T-helper 17 cell (primary cell): ENCODE measurements at places on chromosomes 5 and 9. TPM values are rescaled to one million over a fixed set of nuclear protein-coding genes. Genes with fewer than 3 reads are reported as not detected.

Gene SAP30L
- total RNA-seq: 25.0 TPM

Gene KIF12
- not detected for total RNA-seq

Gene GADD45G
- 14.3 TPM for total RNA-seq

Gene ENG
- total RNA-seq: 3.2 TPM

Gene LECT2
- not detected for total RNA-seq

Gene GKAP1
- total RNA-seq: 5.9 TPM

Gene SREK1
- total RNA-seq: 151 TPM

Gene PCDHB12
- total RNA-seq: not detected

Gene RHOBTB3
- 2.5 TPM for total RNA-seq

Gene XRCC4
- total RNA-seq: 2.9 TPM

Gene PPP2R2B
- 12.1 TPM for total RNA-seq

Gene PCDHB4
- total RNA-seq: not detected

Gene CDH6
- total RNA-seq: not detected

Gene SMIM33
- 0.32 TPM for total RNA-seq

Gene OCLN
- 9.0 TPM for total RNA-seq

Gene CMBL
- total RNA-seq: 0.39 TPM

Gene F2RL2
- total RNA-seq: not detected

Gene PCDH12
- total RNA-seq: 0.15 TPM

Gene FOXD1
- total RNA-seq: not detected

Gene EXOSC3
- 26.2 TPM for total RNA-seq

Gene CDC20B
- not detected for total RNA-seq

Gene FRRS1L
- total RNA-seq: not detected

Gene TRIM7
- total RNA-seq: 2.2 TPM

Gene LPAR1
- total RNA-seq: not detected

Gene MRPL50
- total RNA-seq: 6.6 TPM

Gene TAF11L5
- not detected for total RNA-seq

Gene FGD3
- total RNA-seq: 142 TPM

Gene POLR3G
- 0.21 TPM for total RNA-seq

Gene CPEB4
- 25.3 TPM for total RNA-seq

Gene TERT
- total RNA-seq: 0.80 TPM

Gene PDCD1LG2
- total RNA-seq: 1.1 TPM

Gene CAMK4
- 163 TPM for total RNA-seq

Gene CDH9
- not detected for total RNA-seq

Gene FBXO10
- 6.6 TPM for total RNA-seq

Gene INVS
- total RNA-seq: 14.6 TPM

Gene IL4
- not detected for total RNA-seq

Gene DBH
- total RNA-seq: 0.18 TPM

Gene AHRR
- 0.80 TPM for total RNA-seq

Gene NEK6
- total RNA-seq: 7.8 TPM

Gene SLCO4C1
- 0.13 TPM for total RNA-seq

Gene ANKRD33B
- 13.9 TPM for total RNA-seq

Gene UNC5A
- not detected for total RNA-seq

Gene UBAC1
- 23.7 TPM for total RNA-seq

Gene DOCK2
- total RNA-seq: 249 TPM

Gene CCNO
- total RNA-seq: not detected

Gene FPGS
- 80.6 TPM for total RNA-seq

Gene TTC33
- total RNA-seq: 7.3 TPM

Gene SAXO1
- not detected for total RNA-seq
